RWPE1 (cell line): ENCODE measurements at places on chromosomes 2 and 18.

- DNase-seq: no peak
Observed at GRCh38 chr2:206831442-206831995, 66.1 kb downstream of the FASTKD2 start.

GRCh38 chr2:21256006-21256405 is 132.2 kb downstream of the TDRD15 start:
- no peak for DNase-seq

DNA sequence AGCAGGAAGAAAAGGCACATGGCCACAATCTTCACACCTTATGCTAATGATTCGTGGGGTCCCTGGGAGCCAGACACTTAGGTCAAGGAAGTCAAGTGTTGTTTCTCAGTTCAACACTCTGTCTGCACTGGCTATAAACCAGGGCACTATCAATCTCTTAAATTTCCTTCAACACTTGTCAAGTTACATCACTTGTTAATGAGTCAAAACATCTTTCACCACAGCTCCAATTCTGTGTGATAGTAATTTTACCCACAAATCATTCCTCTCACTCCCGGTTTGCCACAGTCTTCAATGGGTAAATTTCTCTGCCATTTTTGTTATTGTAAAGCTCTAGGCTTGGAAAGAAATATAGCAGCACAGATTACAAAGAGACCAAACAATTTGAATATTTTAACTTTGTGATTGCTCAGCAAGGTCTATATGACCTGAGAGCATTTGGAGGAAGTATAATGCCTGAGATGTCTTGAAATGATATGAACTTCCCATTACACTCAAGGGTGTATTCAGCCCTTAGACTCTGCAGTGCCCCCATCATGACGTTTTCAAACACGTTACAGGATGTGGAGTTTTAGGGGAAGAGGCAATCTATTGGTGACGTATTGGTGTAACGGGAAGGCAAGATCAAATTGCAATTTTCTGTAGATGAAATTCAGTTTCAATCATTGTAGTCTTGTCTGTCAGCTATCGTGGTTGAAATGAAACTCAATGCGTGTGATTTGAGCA is 78.7 kb downstream of the ICOS start:
- DNase-seq: no peak

DNA sequence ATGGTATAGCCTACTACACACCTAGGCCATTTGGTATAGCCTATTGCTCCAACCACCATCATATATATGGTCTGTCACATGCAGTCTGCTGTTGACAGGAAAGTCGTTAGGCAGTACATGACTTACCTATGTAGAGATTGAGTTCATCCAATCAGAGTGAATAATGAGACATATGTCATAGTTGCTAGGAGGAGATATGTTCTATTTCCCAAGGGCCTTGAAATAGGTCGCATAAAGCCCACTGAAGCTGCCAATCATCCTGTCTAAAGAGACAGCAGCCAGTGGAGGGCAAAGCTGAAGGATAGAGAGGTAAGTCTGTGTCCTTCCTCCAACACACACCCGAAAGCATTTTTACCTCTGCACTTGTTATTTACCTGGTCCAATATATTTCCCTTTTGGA is 263.4 kb downstream of the PTPRM start:
- peak; percentile 57 for DNase-seq

DNA sequence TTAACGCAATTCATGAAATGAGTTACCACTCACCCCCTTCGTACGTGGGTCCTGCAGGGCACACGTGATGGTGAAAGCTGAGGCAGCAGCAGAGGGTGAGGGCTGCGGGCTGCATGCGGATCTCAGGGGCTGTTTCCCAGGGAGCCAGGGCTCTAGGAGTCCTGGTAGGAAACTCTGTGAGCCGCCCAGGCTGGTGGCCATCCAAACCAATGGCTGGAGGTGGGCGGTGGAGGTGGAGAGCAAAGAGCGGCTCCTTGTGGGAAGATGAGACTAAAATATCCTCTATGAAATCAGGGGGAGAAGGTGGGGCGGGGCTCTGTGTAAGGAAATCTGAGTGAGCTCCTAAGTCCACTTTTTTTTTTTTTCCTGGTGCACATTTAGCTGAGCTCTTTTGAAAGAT is 120.1 kb upstream of the SLC1A4 start:
- no peak for DNase-seq

DNA sequence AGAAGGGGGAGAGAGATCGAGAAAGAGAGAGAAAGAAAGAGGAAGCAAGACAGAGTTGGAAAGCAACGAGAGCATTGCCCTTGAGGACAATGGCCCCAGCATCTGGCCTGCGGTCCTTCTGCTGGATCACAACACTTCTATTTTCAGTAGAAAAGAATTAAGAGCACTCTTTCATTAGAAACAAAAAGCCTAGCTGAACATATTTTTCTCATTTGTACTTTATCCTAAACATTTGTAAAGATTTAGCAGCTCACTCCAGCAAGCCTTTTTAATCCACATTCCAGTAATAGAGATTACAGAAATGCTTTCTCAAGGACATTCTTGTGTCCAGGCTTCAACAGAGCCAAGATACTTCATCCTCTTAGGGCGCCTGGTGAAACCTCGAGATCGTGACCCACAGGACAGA is 31.6 kb upstream of the AFF3 start:
- DNase-seq: no peak
